ENCODE measurements at places on chromosomes 4 and X.

- DNase-seq, result no peak
Observed at GRCh38 chrX:110268886-110269285, 49.0 kb downstream of the AMMECR1 start.

DNA sequence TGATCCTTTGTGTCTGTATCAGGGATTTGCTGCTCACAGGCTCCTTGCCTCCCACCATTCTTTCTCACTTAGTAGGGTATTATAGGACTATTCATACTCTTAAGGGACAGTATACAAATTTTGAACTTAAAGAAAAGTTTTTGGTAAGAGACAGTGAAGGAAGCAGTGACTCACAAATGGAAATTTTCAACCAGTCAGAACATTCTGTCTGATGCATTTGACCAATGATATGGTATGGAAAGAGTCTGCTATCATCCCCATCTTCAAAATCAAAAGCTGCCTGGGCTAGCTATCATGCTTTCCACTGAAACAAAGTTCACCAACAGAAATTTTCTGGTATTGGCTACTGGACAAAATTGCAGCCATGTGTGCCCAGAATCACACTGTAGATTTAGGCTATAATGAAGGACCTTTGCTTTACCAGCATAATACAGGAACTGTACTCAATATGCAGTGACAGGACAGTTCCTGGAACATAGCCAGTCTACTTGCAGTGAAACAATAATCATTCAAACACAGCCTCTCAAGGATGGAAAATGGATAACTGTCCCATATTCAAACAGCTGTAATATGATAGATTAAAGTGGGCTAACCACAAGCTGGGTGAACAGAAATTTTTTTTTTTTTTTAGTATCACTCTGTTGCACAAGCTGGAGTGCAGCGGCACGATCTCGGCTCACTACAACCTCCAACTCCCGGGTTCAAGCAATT, 109.0 kb upstream of the ACSL4 start:
- no peak for DNase-seq

GRCh38 chr4:167541286-167541685, 307.0 kb upstream of the SPOCK3 start:
- no peak for DNase-seq

- no peak for DNase-seq
Observed at GRCh38 chr4:127525608-127526007, 107.1 kb upstream of the INTU start.
